Stimulated activated CD8-positive, alpha-beta memory T cell treated with anti-CD3 and anti-CD28 coated beads, Interleukin-2, amount 100 ng/mL, for 1 hour (primary cell): ENCODE measurements at places on chromosomes 6 and 20.
A peak's percentile ranks its signal among the peaks of the same experiment; 100 is the strongest.

GRCh38 chr6:169930799-169931198, 179.4 kb downstream of the ERMARD start:
- no peak for DNase-seq

DNA sequence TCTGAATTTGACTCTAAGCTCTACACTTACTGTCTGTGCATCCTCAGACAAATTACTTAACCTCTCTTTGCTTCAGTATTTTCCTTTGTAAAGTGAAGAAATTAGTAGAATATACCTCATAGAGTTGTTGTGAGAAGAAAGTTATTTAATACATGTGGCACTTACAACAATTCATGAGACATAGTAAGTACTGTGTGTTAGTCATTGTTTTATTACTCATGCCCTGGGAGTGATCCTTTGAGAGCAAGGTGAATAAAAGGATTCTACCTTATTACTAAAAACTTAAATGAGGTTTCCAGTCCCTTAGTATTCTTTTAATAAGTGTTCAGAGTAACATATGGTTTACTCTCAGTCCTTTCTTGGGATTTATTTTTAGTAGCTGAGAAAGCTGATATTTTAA, 233.6 kb upstream of the MAP3K7 start:
- DNase-seq: no peak

- no peak for DNase-seq
Measured at GRCh38 chr20:25071734-25072133, 10.2 kb downstream of the VSX1 start.

DNA sequence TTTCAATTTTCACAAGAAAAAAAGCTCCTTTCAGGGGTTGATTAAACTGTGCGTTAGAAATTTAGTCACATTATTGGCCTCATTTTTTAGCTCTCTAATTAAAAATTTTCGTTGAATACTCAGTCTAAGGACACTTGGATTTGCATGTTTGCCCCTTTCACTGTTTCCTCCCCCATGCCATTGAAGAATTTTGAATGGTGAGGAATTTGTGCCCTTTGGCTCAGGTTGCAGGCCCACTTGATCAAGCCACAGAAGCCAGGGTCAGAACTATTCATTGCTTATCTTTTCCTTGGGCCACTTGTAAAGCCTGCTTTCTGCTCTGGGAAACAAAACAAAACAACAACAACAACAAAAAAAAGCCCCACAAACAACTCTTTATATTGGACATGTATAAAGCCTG, 12.2 kb downstream of the LIN28B start:
- DNase-seq: no peak

GRCh38 chr20:11982289-11982954, 64.7 kb downstream of the BTBD3 start:
- DNase-seq: no peak

- DNase-seq: no peak
Measured at GRCh38 chr6:81396916-81397315, 355.6 kb downstream of the TENT5A start.

DNA sequence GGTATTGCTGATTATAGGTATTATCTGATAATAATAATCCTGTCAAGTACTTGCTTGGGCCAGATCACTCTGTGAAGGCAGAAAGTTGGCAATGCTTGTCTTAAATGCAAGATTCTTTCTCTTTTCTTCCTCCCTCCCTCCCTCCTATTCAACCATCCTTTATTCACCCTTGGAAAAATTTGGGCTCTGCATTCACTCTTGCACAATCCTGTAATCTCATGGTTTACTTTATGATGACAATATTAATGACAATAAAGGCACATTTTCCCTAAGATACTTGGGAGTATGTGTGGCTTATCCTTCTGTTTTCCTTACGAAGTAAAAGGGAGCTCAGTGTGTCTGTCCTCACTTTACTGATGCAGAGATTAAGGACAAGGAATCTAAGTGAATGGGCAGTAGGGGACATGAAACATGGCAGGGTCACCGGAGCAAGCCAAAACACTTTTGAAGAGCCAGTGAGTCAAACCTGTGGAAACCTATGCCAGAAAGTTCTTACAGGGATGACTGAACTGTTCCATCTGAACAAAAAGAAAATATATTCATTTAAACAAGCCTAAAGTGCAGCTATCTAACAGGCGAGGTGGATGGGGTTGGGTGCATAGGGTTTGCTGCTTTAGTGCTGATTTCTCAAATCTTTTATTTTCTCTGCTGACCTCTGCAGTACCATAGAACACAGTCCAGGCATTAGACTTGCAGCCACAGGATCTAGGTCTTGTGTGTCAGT, 14.6 kb upstream of the RIPOR2 start:
- DNase-seq: no peak

DNA sequence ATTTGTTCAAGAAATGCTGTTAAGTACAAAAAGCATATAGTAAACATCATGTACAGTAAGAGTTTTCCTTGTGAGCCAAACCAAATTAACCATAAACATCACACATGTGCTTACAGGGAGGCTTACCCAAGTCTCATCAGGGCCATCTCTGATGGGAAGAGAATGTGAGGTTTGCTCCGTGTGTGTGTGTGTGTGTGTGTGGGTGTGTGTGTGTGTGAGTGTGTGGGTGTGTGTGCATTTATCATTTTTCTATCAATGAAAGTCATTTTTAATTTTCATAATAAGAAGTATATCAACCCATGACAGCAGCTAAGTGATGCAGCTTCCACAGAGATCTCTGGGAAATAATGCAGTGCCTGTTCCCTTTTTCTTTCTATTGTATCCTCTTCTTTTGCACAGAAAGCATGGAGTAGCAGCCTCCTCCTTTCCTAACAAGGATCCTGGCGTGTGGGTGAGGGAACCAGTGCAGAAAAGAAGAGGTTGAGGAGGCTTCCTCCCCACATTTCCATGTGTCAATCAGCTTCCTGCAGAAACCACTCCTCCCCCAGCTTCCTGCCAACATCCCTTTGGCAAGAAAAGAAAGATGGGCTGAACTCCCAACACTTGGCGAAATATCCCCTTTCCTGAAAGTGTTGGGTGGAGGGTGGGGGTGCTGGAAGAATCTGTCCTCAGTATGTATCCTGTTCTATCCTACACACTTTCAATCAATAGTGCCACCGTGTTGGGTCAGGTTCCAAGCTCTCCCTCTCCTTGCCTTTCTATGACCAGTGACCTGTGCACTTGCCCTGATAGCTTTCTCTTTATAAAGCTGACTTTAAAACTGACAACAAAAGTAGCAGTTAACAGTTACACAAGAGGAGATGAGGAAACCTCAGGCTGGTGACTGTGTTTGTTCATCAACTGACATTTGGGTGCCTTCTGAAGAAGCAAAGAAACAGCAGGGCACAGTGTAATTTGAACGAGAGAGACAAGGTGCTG, 251.8 kb upstream of the CITED2 start:
- no peak for DNase-seq

DNA sequence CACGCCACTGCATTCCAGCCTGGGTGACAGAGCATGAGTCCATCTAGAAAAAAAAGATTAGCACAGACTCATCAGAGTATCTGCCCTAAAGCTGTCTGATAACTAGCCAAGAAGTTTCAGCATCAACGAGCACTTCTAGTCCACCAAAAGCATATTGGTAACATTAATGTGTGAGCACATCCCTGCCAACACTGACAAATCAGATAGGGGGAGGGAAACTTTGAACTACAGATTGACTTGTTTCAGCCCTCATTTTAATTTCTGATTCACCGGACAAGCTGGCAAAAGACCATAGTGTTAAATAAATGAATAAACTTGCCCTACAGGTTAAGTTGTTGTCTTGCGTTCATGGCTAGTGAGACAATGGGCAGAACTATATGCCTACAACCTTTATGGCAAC, 7.7 kb upstream of the SEC63 start:
- DNase-seq: no peak

DNA sequence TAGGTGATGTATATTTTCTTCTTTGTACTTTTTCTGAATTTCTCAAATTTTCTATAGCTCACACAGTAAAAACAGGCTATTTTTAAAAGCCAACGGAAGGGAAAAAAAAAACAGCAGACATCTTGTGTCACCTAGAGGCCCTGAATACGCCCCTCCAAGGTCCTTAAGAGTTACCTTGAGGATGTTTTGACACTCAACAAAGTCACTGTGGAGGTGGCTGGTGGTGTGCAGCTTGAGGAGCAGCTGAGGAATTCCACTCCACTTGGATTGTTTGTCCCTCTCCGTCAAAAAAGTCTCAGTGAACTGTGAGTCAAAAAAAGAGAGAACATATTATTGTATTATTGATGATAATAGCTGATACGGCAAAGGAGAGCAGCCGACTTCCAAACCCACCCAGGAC, 14.7 kb downstream of the TRPC4AP start:
- DNase-seq: no peak

DNA sequence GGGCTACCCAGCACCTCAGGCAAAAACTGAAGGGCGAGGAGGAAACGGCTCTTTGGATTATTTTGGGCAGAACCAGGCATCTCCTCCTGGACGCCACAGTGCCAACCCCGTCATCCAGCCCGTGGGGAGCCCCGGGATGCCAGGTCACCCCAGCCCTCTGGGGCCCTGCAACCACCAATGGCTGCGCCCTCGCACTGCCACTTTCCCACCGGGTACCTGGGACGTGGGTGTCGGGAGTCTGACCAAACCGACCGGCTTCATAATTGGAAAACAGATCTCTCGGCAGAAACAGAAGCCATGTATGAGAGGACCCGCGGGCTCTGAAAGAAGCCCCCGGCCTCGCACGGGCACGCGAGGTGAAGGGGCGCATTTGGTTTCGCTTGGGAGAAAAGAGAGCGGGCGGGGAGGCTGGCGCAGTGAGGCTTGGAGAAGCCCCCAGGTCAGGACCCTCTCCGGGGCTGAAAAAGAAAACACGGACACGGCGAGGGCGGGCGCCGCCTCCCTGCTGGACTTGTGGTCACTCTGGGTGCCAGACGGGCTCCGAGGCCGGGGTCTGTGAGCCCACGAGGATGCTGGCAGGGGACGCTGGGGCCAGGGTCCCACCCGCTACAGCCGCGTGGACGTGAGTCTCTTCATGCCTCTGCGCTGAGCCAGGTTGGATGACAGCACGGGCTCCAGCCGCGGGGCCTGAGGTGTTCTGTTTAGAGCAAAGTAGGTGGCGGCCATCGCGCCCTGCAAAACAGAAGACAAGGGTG, 29.6 kb upstream of the MPC1 start:
- no peak for DNase-seq

GRCh38 chr20:5362771-5363170, 46.0 kb upstream of the PROKR2 start:
- no peak for DNase-seq

GRCh38 chr6:75524322-75524972, 30.8 kb upstream of the FILIP1 start:
- DNase-seq: no peak

GRCh38 chr6:106397431-106397830, 36.9 kb downstream of the CRYBG1 start:
- no peak for DNase-seq

- no peak for DNase-seq
Measured at GRCh38 chr6:78580923-78581322, 286.4 kb upstream of the IRAK1BP1 start.

GRCh38 chr6:87182940-87183339, 27.6 kb downstream of the ZNF292 start:
- no peak for DNase-seq

- DNase-seq: no peak
Measured at GRCh38 chr20:46423342-46423741, 16.9 kb upstream of the ELMO2 start.

DNA sequence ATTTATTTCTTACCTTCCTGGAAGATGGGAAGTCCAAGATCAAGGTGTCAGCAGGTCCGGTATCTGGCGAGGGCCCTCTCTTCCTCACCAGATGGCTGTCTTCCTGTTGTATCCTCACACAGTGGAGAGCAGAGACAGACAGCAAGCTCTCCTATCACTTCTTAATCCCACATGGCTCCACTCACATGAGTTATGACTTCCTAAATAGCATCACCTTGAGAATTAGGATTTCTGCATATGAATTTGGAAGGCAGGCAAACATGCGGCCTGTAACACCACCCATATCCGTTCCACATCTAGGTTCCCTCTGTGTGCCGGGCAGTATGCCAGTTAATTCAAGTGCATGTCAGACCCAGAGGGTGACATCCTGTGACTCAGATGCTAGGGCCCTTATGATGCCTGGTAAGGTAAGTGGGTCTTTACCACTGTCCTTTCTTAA, 2.1 kb downstream of the RAET1E start:
- peak; percentile 5 for DNase-seq

- no peak for DNase-seq
Measured at GRCh38 chr6:88143421-88144157, 22.6 kb downstream of the CNR1 start.

DNA sequence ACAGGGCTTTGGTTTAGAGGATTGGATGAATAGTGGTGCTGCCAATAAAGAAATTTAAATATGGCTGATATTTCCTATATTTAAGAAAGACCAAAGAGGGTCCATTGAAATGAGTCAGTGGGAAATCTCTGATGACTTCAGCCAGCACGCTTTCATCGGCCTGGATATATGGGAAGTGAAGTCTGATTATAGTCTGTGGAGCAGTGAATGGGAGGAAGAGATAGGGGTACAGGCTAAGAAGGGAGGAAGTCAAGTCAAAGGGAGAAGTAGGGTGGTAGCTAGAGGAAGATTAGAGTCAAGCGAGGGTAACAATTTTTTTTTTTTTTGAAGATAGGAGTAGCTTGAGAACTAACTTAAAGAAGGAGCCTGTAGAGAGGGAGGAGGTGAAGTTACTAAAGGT, 22.7 kb downstream of the SLC16A10 start:
- no peak for DNase-seq

DNA sequence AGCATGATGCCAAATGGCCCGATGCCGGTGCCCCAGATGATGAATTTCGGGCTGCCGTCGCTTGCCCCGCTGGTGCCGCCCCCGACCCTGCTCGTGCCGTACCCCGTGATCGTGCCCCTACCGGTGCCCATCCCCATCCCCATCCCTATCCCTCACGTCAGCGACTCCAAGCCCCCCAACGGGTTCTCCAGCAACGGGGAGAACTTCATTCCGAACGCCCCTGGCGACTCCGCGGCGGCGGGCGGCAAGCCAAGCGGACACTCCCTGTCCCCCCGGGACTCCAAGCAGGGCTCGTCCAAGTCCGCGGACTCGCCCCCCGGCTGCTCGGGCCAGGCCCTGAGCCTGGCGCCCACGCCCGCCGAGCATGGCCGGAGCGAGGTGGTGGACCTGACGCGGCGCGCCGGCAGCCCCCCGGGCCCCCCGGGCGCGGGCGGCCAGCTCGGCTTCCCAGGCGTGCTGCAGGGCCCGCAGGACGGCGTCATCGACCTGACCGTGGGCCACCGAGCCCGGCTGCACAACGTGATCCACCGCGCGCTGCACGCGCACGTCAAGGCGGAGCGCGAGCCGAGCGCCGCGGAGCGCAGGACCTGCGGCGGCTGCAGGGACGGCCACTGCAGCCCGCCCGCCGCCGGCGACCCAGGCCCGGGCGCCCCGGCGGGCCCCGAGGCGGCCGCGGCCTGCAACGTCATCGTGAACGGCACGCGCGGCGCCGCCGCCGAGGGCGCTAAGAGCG, 144.6 kb downstream of the SOBP start:
- DNase-seq: no peak

DNA sequence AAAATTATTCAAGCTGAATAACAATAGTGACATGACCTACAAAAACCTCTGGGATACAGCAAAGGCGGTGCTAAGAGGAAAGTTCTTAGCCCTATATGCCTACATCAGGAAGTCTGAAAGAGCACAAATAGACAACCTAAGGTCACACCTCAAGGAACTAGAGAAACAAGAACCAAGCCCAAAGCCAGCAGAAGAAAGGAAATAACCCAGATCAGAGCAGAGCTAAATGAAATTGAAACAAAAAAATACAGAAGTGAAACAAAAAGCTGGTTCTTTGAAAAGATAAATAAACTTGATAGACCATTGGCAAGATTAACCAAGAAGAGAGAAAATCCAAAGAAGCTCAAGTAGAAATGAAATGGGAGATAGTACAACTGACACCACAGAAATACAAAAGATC, 47.6 kb upstream of the NOTCH4 start:
- DNase-seq: no peak
